ENCODE measurements at places on chromosomes 12 and 14.

DNA sequence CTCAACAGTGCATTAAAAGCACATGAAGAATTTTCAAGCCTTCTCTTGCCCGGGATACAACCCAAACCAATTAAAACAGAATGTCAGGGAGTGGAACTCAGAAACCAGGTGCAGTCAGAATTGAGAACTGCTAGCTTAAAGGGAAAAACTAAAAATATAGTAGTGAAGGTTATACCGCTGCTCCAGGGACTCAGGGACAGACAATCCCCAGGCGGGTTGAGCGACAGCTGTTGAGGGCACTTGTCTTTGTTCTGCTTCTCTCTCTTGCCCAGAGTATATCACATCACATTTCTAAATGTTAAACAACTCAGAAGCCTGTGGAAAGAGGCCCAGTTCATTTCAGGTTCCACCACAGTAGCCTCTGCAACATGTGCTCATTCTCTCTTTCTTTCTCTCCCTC is 93.1 kb downstream of the SLC5A8 start:
- no peak for ATAC-seq

GRCh38 chr12:62817556-62818271 is 117.2 kb downstream of the PPM1H start:
- ATAC-seq = no peak

DNA sequence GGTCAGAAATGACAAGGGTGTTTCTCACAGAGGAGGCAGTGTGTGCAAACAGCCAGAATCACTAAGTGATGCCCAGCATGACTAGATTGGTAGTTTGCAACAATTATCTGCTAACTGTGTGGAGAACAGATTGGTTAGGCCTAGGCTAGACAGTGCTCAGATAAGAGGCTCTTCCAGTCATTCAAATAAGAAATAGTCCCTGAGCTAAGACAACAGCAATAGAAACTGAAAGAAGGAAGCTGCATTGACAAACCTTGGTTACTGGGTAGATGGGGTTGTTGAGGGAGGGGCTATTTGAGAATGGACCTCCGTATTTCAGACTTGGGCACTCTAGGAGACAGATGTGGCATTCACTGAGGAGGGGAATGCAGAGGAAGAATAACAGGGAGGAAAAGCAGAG is 255.0 kb upstream of the NPAS3 start:
- ATAC-seq = no peak

DNA sequence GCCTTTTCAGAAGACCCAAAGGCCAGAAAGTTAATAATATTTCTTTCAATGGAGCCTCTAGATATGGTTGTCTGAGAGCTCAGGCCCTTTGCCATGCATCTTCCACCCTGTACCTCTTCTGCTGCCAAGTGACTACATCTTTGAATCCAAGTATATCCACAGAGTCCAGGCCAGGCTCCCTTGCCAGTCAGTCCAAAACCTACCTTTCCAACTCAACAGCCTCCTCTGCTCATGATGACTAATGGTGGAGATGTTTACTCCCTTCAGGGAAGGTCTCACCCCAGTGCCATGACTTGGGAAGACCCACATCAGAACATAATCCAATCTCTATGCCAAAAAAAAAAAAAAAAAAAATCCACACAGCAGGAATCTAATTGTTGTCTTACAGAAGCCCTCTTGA is 20.4 kb downstream of the TTC9 start:
- ATAC-seq = peak; percentile 17

DNA sequence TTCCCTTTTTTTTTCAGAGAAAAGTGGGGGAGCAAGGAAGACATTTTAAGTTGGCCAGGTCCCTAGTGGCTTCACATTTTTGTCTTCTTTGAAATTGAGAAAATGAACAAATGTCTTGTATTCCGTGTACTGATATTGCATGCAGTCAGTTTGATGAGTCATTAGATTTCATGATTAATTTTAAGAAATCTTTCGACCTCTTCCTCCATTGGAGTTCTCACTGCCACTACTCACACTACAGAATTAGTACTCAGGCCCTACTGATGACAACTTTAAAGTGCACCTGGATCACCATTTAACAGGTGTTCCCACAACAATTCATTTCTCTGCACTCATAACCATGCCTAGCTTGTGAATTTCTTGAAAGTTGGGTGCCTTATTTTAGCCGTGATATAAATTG is 50.5 kb downstream of the SAMD4A start:
- peak; percentile 86 for ATAC-seq

DNA sequence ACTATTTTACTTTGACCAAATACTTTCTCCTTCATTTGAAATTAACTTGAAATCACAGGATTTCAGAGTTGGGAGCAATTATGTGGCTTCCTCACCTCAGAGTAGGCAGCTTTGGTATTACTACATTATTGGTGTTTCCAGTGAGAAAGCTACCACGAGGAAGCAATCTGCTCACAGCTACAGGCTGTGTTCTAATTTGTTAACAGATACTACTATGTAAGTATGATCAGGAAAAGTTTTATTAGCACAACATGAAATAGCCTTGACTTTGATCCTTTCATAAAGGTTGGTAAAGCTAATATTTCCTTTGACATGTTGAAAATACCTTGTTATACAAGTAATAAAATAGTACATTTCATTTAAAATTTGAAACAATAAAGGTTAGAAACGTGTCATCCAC is 30.6 kb downstream of the TAOK3 start:
- ATAC-seq = no peak

GRCh38 chr12:53050426-53051057 is 677 bp downstream of the TNS2 start:
- ATAC-seq = no peak

DNA sequence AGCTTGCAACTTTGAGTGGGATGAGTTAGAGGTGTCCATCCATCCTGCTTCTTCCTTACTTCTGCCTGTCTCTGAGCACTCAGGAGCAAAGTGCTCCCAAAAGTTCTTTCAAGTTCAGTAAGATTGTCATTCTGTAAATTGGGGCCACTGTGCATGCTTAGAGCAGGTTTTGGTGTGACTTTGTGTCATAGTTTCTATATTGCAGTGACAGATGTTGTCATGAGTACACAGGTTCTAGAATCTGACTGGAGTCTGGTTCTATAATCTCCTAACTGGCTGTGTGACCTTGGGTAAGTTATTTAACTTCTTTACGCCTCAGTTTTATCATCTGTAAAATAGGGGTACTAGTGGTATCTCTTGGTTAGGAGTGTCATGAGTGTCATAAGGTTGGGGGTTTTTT is 202.7 kb upstream of the BCL2L14 start:
- peak; percentile 91 for ATAC-seq

DNA sequence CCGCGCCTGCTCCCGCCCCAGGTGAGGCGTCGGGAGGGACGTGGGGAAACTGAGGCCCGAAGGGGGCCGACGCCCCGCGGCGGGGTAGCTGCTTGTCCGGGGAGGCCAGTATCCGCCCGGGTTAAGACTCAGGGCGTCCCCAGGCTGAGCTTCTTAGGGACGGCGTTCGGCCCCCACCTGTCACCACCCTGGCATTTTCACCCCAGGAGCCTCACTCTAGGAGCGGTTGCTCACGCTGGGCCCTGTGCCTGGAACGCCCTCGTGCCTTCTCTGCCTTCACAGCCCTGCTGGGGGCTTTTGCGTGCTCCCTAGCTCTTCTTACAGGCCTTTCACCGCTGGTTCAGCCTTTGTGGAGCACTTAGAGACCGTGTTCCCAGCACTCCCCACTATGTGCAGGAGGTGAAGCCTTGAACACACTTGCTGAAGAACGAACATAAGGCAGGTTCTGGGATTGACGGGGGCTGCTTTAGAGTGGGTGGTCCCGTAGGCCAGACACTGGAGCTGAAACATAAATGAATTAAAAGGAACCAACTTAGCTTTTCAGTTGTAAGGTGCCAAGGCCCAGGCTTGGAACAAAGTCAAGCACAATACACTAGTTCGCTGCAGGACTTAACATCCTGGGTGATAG is 601 bp downstream of the ZNF839 start:
- ATAC-seq = peak; percentile 16

- peak; percentile 99 for ATAC-seq
Observed at GRCh38 chr12:22624870-22625761, at the start of gene ETNK1. Gene ETNK1 (plus strand): TSS chr12:22625171. CDS start chr12:22625431, 260 bp downstream.

All from activated T-helper 17 cell treated with anti-CD3 and anti-CD28 coated beads, Interleukin-2, amount 50 U/mL, for 72 hours (primary cell).